Inflammatory macrophage treated with lipopolysaccharide for 1 hour (primary cell): ENCODE measurements at places on chromosomes 7 and 10.

DNA sequence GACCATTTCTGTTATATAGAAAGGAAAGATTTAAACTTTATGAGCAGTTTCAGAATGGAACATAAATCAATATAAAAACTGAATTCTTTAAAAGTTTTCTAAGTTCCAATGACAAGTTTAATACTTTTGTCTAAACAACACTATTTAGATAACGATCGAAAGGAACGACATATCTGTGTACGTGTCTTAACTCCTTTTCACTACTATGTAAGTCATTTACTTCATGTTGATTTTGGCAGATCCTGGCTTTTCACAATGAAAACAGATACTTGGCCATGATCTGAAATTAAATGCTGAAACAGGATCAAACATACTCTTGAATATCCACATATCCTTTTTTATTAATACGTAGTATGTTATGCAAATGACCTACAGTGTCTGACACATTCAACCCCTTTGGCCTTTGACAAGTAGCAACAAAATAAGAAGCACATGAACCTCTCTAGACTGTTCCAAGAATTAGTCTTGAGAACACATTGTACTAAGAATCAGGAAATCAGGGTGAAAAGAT is 41.9 kb downstream of the RNLS start:
- DNase-seq = no peak

DNA sequence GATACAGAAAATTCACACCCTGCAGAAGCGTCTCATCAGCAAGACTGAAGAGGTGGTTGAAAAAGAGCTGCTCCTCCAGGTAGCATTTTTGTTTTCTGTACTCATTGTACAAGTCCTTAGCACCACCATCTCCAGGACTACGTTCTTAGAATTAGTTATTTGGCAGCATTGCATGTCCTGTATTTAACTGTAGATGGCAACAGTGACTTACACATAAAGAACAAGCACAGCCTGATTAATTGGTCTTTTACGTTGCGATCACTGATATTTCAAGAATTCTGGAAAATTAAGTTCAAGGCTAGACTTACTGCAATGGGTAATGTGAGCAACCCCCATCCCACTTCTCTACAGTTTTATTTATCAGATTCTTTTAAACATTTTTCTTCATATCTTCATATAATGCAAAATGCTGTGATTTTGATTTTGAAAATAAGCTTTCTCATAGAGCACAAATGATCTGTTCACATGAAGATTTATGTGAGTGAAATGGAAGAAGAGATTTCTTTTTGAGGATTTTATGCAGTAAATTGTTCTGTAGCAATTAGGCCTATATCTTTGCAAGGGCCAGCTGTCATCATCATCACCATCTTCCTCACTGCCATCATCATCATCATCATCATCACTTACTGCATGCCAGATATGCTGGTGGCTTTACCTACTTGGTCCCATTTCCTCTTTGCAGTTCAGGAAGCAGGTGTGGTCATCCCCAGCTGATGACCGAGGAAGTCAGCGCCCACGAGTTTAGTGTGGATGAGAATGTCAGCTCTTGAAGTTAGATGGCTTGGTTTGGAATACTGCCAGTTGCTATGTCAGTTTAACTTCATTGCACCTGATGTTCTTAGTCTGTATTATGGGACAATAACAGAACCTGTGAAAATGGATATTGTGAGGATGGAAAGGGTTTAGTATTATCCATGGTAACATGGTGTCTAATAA is 53.4 kb downstream of the CFAP58 start:
- peak; percentile 60 for DNase-seq

GRCh38 chr7:21767300-21767900 is 178.3 kb downstream of the CDCA7L start:
- DNase-seq = no peak

GRCh38 chr7:105768898-105769507 is 107.4 kb downstream of the ATXN7L1 start:
- DNase-seq = no peak

DNA sequence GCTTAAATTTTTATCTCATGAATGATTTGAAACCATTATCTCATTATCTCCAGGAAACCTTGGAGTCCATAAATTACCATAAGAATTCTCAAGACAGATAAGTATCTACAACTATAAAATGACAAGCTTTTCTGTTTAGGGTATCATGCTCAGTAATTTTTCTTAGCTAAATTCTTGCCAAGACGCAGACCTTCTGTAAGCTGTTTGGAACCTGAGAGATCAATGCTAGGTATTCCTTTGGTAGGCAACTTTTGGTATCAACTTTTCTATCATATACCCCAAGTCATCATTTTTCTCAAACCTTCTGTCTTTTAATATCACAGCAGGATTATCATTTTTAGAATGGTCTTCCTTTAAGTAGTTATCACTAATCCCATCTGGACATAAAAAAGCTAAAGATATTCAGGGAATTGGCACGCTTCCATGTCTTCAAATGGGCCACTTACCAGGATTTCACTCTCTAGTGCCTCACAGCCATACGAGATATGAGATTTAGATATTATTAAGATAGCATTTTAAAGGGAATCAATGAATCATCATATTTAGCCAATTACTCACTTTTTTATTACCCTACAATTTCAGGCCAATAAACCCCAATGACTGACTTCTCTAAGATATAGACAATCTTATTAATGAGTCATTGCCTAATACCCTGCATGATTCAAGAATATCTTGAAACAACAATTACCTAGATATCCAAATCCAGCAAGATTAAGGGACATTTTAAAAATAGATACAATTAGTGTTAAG is 544.1 kb downstream of the HTR7 start:
- DNase-seq = no peak

- no peak for DNase-seq
Observed at GRCh38 chr7:24395512-24395911, 111.5 kb downstream of the NPY start.

DNA sequence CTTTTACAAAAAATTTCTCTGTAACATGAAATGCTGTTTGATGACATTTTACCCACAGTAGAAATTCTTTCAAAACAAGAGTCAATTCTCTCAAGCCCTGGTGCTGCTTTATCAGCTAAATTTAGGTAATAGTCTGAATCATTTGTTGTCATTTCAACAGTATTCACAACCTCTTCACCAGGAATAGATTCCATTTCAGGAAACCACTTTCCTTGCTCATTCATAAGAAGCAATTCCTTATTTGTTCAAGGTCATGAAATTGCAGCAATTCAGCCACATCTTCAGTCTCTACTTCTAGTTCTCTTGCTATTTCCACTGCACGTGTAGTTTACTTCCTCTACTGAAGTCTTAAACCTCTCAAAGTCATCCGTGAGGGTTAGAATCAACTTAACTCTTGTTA is 14.1 kb downstream of the STAG3 start:
- peak; percentile 37 for DNase-seq

- DNase-seq = no peak
Observed at GRCh38 chr7:82410461-82410860, 33.1 kb downstream of the CACNA2D1 start.

DNA sequence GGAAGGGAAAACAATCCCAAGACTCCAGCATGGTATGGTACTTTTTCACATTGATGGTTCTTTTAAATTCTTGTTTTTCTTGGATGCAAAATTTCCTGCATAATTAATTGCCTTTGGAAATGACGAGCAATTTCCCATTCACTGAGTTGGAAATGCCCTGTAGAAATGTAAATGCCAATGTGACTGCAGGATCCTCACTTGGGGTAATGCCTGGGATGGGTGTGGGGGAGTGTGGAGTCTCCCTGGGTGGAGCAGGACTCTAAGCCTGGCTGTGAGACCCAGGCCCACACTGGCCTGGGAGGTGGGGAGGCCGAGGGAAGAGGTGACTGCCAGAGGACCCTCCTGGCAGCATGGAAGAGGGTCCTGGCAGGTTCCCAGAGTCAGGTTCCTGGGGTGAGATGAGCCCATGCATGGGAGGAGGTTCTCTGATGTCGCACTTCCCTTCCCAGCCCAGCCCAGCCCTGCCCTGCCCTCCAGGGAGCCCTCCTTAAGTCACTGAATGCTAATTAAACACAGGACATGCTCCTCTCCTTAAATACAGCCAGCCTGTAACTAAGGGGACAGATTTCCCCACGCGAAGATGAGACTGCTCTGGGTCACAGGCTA is 157.9 kb downstream of the GFRA1 start:
- no peak for DNase-seq

GRCh38 chr7:101945034-101945758 is 127.8 kb downstream of the CUX1 start:
- DNase-seq = no peak

DNA sequence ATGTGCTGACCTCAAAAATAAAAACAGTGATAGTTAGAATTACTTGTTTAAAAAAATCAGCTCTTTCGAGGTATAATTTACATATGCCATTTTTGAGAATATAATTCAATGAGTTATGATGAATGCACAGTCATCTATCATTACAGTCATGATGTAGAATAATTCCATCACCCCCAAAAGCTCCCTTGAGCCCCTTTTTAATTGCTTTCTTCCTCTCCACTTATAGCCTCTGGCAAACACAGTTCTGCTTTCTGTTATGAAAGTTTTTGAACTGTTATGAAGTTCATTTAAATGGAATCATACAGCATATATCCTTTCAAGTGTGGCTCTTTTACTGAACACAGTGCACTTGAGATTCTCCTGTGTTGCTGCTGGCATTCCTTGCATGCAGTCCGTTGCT is 41.4 kb downstream of the PRTFDC1 start:
- DNase-seq = no peak

DNA sequence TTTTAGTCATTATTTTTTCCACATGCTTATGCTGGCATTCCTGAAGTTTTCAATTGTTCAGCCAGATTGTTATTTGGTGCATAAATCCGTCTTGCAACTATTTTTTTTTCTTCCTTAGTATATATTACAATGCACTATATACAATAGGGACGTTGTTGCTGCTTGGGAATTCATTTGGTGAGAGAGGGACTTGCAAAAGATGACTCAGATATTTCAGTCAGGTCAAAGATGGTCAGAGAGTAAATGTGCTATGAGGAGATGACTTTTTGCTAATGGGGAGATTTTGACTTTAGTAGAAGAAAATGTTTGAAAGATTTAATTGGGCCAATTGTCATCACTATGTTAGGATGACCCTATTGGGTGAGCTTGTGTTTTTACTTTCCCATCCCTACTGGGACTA is 348.4 kb upstream of the MTPN start:
- DNase-seq = no peak

- DNase-seq = no peak
Observed at GRCh38 chr7:16609842-16610450, 35.6 kb downstream of the ANKMY2 start.

- DNase-seq = no peak
Observed at GRCh38 chr10:63664341-63664885, 143.2 kb downstream of the REEP3 start.

- no peak for DNase-seq
Observed at GRCh38 chr7:106775975-106776607, 89.0 kb upstream of the PIK3CG start.

GRCh38 chr7:12296051-12296570 is 85.0 kb downstream of the TMEM106B start:
- DNase-seq = no peak

GRCh38 chr10:1242975-1243374 is 186.8 kb downstream of the WDR37 start:
- DNase-seq = no peak

- DNase-seq = peak; percentile 17
Observed at GRCh38 chr10:59805014-59805413, 51.8 kb upstream of the MRLN start.

DNA sequence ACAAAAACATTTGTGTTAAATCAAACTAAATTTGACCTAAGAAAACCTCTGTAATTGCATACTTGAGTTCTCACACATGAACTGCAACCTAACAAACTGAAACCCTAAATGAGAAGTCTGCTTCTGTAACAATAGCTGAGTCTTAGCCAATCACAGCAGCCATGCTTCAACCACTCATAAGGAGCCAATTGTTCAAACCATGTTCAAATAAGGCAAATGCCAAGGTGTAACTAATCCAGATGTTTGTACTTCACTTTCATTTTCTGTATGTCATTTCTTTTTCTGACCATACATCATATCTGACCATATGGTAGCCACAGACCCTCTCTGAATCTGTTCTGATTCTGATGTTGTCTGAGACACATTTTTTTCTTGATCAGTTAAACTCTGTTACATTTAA is 47.5 kb upstream of the ANTXRL start:
- DNase-seq = peak; percentile 31

GRCh38 chr10:103154521-103155299 is 38.4 kb downstream of the NT5C2 start:
- DNase-seq = no peak

- DNase-seq = no peak
Observed at GRCh38 chr7:99124751-99125504, 19.0 kb downstream of the SMURF1 start.

DNA sequence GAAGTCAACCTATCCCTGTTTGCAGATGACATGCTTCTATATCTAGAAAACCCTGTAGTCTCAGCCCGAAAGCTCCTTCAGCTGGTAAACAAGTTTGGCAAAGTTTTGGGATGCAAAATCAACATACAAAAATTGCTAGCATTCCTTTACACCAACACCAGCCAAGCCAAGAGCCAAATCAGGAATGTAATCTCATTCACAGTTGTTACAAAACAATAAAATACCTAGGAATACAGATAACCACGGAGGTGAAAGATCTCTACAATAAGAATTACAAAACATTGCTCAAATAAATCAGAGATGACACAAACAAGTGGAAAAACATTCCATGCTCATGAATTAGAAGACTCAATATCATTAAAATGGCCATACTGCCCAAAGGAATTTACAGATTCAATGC is 50.4 kb upstream of the ZNF365 start:
- no peak for DNase-seq

DNA sequence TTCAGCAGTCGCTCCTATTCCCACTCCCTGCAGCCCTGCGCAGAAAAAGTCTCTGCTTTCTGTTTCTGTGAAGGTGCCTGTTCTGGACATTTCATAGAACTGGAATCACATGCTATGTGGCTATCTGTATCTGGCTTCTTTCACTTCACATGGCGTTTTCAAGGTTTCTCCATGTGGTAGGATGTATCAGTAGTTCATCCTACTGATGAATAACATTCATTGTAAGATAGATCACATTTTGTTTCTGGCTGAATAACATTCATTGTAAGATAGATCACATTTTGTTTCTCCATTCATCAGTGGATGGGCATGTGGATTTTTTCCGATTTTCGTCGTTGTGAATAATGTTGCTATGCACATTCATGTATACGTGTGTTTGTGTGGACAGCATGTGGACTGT is 44.5 kb downstream of the HSPA12A start:
- DNase-seq = no peak

DNA sequence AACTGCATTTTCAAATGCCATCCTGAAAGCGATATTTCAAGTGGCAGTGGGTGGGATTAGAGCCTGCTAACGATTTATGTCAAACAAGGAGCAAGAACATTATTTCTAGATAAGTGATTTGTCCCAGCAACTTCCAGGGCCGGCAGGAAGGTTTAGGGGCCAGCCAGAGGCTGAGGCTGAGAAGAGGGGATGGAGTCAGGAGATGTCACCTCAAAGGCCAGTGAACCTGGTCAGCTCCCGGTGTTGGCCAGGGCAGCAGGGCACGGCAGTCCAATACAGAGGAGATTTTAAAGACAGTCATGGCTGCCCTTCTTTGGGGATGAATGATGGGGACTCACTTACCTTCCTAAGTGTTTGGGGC is 105.7 kb upstream of the PPIF start:
- no peak for DNase-seq
